Stimulated activated naive CD4-positive, alpha-beta T cell (primary cell): ENCODE measurements at places on chromosomes 6 and 20.

DNA sequence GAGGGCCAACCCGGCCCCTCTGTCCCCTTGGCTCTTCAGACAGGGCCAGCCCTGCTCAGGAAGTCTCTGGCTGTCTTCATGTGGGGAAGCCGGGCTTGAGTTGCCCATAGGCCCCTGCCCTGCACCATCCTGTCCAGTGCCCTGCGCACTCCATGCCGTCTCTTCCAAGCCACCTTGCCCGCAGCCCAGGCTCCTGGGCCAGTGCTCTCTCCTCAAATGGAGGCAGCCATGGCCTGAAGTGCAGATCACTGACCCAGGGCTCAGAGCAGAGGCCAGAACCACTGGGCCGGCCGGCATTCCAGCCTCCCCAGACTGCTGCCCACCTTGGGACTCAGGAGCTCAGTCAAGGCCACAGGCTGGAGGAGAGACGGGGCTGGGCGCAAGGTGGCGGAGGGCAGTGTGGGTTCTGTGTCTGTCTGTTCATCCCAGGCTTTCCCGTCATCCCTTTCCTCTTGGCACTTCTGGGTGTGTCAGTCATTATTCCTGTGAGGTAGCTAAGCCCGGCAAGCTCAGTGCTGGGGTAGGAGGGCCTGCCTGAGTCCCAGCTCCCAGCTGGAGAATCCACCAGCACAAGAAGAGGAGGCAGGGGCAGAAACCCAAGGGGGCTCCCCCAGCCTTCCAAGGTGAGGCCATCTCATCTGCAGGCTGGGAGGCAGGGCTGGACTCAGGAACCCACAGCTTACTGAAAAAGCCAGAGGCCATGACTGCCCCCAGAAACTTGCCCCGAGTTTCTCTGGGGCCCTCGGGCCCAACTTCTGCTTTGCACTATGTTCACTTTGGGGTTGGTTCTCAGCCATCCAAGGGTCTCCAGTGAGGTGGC, 22.4 kb downstream of the SDCBP2 start:
- DNase-seq = no peak

- no peak for DNase-seq
Observed at GRCh38 chr6:3356824-3357420, 98.2 kb downstream of the PSMG4 start.

- no peak for DNase-seq
Observed at GRCh38 chr20:48191200-48191599, 405.9 kb upstream of the SULF2 start.

- no peak for DNase-seq
Observed at GRCh38 chr6:110581679-110582078, 105.3 kb upstream of the SLC22A16 start.

- no peak for DNase-seq
Observed at GRCh38 chr6:51562198-51562597, 525.2 kb downstream of the PKHD1 start.

DNA sequence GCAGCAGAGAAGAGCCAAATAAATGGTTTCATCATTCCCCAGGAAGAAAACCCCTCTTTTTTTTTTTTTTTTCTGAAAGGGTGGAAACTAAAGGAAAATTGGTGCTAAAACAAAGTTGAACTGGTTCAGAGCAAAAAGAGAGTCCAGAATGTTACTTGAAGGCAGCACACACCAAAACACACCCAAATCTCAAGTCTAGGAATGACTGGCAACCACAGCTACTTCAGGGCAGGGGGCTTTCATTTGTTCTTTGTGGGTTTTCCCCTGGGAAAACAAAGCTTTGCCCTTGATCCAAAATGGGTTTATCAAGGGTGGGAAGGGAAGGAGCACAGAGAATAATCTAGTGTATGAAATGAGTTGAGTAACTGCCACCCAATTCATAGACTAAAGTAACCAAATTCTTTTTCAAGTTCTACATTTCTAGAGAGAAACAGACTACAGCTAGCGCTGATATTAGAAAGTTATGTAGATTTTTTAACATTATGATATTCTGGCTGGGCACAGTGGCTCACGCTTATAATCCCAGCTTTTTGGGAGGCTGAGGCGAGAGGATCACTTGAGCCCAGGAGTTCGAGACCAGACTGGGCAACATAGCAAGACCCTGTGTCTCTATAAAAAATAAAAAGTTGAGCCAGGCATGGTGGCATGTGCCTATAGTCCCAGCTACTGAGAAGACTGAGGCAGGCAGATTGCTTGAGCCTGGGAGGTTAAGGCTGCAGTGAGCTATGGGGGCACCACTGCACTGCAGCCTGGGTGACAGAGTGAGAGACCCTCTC, 119.8 kb downstream of the NFATC2 start:
- no peak for DNase-seq

- DNase-seq = no peak
Observed at GRCh38 chr6:43870660-43871061, 100.7 kb downstream of the VEGFA start.

DNA sequence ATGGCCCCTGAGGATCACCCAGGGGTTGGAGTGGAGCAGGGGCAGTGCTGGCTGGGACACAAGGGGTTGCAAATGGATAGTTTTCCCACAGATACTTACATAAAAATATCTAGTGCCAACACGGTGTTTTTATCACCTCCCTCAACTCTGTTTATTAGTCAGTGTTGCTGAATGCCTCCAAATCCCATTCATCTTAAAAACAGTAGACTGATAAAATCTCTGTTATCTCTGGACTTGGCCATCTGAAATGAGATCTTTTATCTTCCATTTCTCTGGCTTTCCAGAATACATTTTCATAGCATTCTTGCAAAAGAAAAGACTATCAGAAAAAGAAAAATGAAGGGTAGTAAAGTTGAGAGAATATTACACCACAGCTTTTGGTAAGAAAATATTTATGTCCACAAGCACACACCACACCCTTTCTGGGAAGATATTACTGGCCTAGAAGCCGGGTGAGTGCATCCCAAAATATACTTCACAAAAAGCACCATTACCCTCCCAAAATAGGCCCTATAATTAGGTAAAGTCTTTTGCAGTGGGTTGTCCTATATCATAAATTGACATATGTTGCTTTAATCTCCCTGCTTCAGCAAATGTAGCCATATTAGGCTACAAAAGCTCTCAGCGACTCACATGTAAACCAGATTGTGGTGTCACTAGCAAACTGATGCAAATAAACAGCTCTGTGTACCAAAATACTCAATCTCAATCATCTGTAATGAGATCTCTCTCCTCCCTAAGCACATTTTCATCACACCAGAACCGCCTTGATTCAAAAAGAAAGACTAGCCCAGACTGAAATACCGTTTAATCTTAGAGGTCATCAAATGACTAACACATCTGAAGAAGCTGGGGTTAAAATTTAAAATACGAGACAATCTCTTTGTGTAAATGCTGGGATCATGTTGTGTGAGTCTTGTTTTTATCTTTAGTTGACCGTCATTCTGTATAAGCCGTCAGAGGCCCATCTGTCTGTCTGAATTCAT, 96.7 kb downstream of the FYN start:
- no peak for DNase-seq

DNA sequence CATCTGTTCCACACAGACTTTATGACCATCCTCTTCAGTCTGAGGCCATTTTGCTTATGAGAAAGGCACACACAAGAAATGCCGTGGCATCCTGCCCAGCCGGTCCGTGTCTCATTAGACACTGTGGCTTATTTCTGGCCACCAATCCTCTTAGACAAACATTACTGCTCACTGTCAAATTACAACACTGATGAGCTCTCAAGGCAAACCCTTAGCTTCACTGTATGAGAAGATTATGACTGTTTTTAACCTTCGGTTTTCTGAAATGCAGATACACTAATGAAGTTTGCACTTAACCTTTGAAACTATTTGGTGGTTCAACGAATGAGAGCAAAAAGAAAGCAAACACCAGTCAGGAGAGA, 50.5 kb upstream of the DST start:
- DNase-seq = no peak

GRCh38 chr6:133203344-133203697, 37.8 kb upstream of the EYA4 start:
- no peak for DNase-seq

DNA sequence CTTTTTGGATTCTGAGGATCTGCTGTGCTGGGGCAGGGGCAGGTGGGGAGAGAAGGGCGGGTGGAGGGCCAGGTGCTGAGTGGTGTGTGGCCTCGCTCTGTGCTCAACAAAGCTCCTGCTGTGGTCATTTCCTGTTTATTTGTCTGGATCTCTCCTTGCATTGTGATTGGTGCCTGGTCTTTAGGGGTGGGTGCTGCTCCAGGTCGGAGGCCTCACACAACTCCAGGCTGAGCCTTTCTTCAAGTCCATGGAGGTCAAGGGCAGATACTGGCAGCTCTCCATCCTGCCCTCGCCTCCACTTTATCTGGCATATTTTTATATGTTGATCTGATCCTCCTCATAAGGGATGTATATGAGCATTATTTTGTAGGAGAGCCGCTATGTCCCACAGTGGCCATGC, 36.2 kb downstream of the HLA-F start:
- no peak for DNase-seq

GRCh38 chr6:47278545-47278944, 31.2 kb downstream of the TNFRSF21 start:
- DNase-seq = no peak

DNA sequence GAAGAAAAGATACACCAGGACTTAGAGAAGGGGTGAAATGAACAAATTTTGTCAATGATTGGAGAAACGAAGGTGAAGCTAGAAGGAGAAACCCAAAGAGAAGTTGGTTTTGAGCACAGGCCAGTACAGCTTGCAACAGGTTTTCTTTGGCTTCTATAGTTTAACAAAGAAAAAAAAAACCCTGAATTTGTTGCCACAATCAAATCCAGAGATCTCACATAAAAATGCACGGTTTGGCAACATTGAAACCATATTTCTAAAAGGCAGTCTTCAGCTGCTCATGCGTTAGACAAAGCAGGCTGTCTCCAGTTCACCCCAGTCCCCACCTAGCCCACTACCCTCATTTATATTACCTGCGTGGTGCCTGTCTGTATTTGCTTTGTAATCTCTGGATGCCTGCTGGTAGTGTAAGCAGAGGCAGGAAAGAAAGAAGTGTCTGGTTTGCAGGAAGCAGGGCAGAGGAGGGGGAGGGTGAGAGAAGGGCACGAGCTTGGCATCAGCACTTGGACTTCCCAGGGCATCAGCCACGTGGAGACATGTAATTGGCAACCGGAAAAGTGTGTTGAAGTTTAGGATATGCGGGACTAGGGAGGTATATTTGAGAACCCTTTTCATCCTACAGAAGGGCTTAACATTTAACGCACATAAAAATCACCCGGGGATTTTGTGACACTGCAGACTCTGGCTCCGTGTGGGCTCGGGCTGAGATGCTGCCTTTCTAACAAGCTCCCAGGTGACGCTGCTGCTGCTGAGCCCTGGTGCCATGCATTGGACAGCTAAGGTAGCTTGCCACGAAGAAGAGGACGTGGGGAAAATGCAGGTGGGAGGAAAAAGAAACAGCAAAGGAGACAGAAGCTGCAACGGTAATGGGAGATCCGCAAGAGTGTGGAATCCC, 14.4 kb downstream of the PFDN4 start:
- DNase-seq = no peak

- DNase-seq = no peak
Observed at GRCh38 chr20:36850759-36851158, 25.2 kb upstream of the TLDC2 start.

DNA sequence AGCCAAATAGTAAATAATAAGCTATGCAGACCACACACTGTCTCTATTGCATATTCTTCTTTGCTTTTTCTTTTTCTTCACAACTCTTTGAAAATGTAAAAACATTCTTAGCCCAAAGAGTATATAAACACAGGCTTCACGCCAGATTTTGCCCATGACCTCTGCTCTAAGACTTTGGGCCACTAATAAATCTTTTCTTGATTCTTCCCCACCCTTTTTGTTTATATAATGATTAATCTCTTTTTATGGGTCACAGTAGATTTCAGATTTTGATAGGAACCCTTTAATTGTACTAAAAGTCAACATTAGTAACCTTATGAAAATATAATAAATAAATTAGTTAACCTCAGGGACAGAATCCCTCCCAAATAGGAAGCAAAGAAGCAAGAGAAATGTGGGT, 15.8 kb upstream of the ENPP5 start:
- DNase-seq = no peak

DNA sequence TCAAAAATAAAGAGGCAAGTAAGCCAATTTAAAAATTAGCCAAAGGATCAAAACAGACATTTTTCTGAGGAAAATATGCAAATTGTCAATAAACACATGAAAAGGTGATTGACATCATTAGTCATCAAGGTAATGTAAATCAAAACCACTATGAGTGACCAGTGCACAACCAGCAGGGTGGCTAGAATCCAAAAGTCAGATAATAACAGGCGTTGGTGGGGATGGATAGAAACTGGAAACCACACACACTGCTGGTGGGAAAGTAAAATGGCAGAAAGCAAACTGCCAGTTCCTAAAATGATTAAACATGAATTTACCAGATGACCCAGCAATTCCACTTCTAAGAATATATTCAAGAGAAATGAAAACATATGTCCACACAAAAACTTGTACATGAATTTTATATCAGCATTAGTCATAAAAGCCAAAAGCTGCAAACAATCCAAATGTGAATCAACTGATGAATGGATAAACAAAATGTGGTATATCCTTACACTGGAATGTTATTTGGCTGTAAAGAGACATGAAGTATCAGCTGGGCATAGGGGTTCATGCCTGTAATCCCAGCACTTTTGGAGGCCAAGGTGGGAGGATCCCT, 74.8 kb upstream of the MBOAT1 start:
- no peak for DNase-seq

DNA sequence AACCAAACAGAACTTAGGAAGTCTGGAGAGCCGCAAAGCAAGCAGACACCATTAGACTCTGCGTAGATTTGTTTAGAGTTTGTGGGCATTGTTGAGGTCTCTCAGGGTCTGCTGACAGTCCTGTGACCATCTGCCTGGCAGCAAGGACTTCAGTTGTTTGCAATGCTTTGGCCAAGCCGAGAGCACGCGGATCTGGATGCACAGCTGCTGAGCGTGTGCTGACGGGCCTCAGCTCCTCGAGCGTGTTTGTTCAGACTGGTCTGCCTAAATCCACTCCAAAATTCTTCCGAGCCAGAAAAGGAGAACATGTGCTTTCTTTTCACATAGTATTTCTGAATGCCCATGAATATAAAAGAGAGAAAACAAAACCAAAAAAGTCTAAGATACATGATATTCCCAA, 159.0 kb downstream of the ZNF217 start:
- no peak for DNase-seq

DNA sequence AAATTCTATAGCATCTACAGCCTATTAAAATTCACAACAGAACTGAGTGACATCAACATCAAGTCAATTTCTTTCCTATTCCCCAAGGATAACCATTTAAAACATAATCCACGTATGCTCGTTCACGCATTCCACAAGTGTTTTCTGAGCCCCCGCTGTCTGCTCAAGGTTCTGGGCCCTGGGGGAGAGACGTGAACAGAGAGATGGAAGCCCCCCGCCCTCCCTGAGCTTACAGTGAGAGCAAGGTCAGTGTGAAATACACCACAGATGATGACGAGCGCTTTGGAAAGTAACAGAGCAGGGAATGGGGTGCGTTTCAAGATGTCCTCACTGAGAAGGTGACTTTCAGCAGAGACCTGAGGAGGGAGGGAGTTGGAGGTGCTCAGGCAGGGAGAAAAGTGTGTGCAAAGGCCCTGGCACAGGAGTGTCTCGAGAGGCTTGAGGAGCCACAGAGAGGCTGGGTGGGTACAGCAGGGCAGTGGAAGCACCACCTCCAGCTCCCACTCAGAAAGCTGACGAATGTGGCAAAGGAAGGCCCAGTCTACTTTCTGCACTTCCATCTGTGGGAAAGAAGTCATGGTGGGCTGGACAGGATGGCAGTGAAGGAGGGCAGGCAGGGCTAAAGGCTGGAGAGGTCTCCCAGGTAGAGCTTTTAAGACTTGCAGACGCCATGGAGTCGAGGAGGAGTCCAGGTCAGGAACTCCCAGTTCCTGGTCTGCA, 88.3 kb downstream of the DLL1 start:
- no peak for DNase-seq
